ENCODE measurements at places on chromosomes 6 and 20.

DNA sequence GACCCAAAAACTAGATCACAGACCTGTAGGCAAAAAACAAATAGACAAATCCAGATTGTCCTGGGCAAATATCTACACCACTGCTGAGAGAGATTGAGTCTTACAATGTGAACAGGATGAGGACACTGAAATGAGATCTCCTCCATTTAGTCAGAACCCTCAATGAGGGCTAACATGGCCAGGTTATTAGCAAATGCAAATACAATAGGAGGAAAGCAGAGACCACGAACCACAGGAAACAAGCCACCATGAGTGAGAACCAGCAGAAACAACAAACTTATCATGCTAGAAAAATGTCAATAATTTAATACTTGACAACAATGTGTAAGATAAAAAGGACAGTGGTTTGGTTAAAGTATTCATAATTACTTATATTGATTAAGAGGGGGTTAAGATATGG is 162.8 kb downstream of the SYNE1 start:
- no peaks in the 10 kb centered on the region for H3K27me3 ChIP-seq
- no peaks in the 10 kb centered on the region for H3K36me3 ChIP-seq
- H3K4me1 ChIP-seq, result no peaks in the 10 kb centered on the region
- H3K27ac ChIP-seq, result no peak overlapping the region
- H3K4me3 ChIP-seq, result no peak overlapping the region

- no peak overlapping the region for H3K27ac ChIP-seq
- DNase-seq, result no peak
- peaks cover 36% of the 10 kb centered on the region for H3K4me1 ChIP-seq
- H3K27me3 ChIP-seq, result no peaks in the 10 kb centered on the region
- H3K36me3 ChIP-seq, result no peaks in the 10 kb centered on the region
Observed at GRCh38 chr20:1955217-1955616, 38.6 kb downstream of the PDYN start.

DNA sequence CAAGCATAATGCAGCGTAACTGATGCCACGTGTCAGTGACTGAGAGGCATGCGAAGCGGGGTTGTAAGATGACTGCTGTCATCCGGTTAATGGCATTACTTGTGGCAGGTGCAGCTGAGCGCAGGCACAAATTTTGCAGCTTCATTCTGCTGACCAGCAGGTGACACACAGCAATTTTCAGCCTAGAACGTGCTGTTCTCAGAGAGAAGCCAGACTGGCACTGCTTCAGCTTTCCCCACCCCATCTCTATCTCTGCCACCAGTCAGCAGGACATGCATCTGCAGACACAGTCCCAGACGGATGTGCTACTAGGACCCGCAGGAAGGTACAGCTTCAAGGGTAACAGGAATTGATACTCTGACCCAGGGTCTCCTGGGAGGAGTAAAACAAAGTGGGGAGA is 221.8 kb downstream of the KIF16B start:
- no peak overlapping the region for H3K27ac ChIP-seq
- H3K36me3 ChIP-seq, result no peaks in the 10 kb centered on the region
- H3K4me1 ChIP-seq, result no peaks in the 10 kb centered on the region
- H3K4me3 ChIP-seq, result no peak overlapping the region
- no peak for DNase-seq
- no peaks in the 10 kb centered on the region for H3K27me3 ChIP-seq

DNA sequence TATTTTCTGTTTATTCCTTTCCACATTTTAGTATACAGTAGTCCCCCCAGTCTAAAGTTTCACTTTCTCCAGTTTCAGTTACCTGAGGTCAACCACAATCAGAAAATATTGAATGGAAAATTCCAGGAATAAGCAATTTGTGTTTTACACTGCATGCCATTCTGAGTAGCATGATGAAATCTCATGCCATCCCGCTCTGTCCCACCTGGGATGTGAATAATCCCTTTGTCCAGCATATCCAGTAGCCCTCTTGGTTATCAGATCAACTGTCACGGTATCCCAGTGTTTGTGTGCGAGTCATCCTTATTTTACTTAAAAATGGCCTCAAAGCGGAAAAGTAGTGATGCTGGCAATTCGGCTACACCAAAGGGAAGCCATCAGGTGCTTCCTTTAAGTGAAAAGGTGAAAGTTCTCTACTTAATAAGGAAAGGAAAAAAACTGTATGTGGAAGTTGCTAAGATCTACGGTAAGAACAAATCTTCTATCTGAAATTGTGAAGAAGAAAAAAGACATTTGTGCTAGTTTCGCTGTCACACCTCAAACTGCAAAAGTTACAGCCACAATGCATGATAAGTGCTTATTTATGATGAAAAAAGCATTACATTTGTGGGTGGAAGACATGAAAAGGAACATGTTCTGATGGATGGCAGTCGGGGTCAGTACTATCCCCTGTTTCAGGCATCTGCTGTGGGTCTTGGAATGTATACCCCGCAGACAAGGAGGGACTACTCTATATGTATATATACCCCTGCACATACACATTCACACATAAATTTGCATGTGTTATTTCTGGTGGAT is 11.3 kb downstream of the NOX3 start:
- peaks cover 9% of the 10 kb centered on the region for H3K4me1 ChIP-seq
- DNase-seq, result no peak
- H3K27ac ChIP-seq, result no peak overlapping the region
- H3K36me3 ChIP-seq, result no peaks in the 10 kb centered on the region

DNA sequence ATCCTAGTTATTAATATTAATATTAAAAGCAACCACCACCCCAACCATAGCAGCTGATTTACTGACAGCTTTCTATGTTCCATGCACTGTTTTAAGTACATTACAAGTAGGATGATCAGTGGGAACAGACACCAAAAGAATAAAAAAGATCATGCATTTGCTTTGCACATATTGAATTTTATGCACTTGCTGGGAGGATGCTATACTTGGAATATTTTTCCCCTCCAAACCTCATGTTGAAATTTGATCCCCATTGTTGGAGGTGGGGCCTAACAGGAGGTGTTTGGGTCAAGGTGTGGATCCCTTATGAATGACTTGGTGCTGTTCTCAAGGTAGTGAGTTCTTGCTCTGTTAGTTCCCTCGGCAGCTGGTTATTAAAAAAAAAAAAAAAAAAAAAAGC is 178.9 kb upstream of the MYLIP start:
- no peaks in the 10 kb centered on the region for H3K36me3 ChIP-seq
- DNase-seq, result no peak
- H3K4me3 ChIP-seq, result no peak overlapping the region

GRCh38 chr6:125779924-125780539 is 10.7 kb upstream of the NCOA7 start:
- peak; percentile 95 for DNase-seq
- H3K27ac ChIP-seq, result peak overlapping the region; percentile 81
- H3K36me3 ChIP-seq, result no peaks in the 10 kb centered on the region
